ENCODE measurements at places on chromosomes 3 and 15. TPM values are rescaled to one million over a fixed set of nuclear protein-coding genes. Genes with fewer than 3 reads are reported as not detected.

EPHB1 gene
- 0.44 TPM for total RNA-seq

PLD1 gene
- 62.3 TPM for total RNA-seq

RTP4 gene
- 0.35 TPM for total RNA-seq

ROPN1 gene
- total RNA-seq, result not detected

RTP3 gene
- not detected for total RNA-seq

SLC25A38 gene
- total RNA-seq, result 17.3 TPM

- H3K27me3 ChIP-seq, result no peaks in the 10 kb centered on the region
- peaks cover 12% of the 10 kb centered on the region for H3K4me1 ChIP-seq
- H3K4me3 ChIP-seq, result no peak overlapping the region
- H3K27ac ChIP-seq, result no peak overlapping the region
- no peak for DNase-seq
- H3K36me3 ChIP-seq, result no peaks in the 10 kb centered on the region
Measured at GRCh38 chr15:40449275-40449674, 8.5 kb downstream of the BAHD1 start.

DNA sequence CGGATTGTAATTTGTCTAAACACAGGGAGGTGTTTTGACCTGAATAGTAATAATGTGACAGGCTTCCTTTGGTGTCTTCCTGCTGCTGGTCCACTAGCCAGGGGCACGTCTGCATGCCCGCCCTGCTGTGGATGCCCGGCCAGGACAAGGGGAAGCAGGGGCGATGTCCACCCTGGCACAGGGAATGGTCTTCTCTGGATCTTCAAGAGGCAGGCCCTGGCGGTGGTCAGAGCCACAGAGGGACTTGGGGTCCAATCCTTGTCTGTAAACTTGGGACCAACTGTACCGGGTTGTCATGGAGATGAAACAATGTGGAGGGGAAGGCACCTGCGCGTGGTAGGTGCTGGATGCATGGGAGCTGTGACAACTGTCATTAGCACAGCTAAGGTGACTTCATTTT is 134.1 kb downstream of the RPLP1 start:
- no peak overlapping the region for H3K4me3 ChIP-seq
- DNase-seq, result no peak
- H3K36me3 ChIP-seq, result no peaks in the 10 kb centered on the region
- no peaks in the 10 kb centered on the region for H3K27me3 ChIP-seq
- no peak overlapping the region for H3K27ac ChIP-seq

DNA sequence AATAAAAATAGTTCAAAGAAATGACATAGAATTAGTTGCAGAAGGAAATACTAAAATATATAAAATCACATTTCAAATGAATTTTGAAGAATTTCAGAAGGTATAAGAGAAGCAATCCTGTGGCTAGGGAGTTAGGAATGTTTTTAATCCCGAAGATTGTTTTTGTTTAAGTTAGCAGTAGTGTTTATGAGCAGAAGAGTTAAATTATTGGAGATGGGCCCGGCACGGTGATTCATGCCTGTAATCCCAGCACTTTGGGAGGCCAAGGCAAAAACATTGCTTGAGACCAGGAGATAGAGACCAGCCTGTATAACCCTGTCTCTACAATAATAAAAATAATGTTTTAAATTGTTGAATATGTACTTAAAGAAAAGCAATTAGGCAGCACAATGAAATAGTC is 432.5 kb downstream of the MFSD1 start:
- H3K4me3 ChIP-seq, result no peak overlapping the region
- no peaks in the 10 kb centered on the region for H3K4me1 ChIP-seq
- no peaks in the 10 kb centered on the region for H3K36me3 ChIP-seq
- H3K27ac ChIP-seq, result no peak overlapping the region
- no peak for DNase-seq

GRCh38 chr3:29410660-29411405 is 130.0 kb downstream of the RBMS3 start:
- DNase-seq, result no peak
- no peaks in the 10 kb centered on the region for H3K36me3 ChIP-seq
- H3K4me1 ChIP-seq, result peaks cover 10% of the 10 kb centered on the region
- H3K27me3 ChIP-seq, result no peaks in the 10 kb centered on the region
- H3K27ac ChIP-seq, result no peak overlapping the region
- H3K4me3 ChIP-seq, result no peak overlapping the region

DNA sequence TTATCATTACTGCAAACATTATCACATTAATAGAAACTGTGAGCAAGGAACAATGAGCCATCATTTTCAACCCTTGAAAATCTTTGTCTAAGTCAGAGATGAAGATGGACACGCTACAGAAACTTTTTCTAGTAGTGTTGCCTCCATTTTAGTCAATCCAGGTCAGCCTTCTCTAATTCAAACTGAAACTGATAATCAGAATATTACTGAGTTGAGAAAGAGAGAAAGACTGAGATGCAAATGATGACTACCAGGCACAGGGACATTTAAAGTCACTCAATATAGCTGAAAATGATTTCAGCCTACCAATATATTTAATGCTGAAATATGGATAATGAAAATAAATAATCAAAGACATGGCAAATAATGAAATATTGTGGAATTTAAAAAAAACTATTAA is 261.4 kb downstream of the GBE1 start:
- DNase-seq, result no peak
- H3K36me3 ChIP-seq, result no peaks in the 10 kb centered on the region
- H3K4me3 ChIP-seq, result no peak overlapping the region
- H3K4me1 ChIP-seq, result no peaks in the 10 kb centered on the region

DNA sequence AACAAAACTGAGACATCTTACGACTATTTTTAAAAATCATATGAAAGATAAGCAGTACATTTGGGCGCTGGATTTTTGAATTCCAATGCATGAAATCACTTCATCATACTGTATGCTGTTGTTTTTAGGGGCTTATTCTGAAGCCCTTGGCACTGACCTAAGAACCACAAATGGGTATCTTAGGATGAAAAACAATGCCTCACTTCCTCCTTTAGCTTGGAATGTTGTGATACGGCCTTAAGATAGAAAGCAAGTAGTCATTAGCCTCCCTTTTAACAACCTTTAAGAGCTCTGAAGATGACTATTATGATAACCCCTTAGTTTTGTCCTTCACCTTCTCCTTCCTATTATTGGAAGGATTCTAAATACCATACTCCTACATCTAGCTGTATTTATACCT is 289.8 kb downstream of the ARPP21 start:
- no peak overlapping the region for H3K27ac ChIP-seq
- no peaks in the 10 kb centered on the region for H3K36me3 ChIP-seq
- H3K27me3 ChIP-seq, result no peaks in the 10 kb centered on the region

DNA sequence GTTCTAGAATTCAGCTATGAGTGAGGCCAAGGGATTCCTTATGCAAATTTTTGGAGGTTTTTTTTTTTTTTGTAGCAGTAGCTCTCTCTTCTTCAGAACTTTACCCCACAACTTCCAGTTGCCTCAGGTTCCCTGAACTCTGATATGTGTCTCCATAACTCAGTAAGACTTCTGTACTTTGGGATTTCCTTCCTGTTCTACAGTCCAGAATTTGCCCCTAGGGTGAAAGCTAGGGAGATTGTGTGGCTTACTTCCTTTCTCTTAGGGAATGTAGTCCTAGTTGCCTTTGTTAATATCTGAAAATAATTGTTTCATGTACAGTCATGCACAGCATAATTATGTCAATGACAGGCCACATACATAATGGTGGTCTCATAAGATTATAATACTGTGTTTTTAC is 30.8 kb downstream of the LRRC28 start:
- H3K27me3 ChIP-seq, result no peaks in the 10 kb centered on the region
- no peak overlapping the region for H3K27ac ChIP-seq
- no peak for DNase-seq
- H3K4me3 ChIP-seq, result no peak overlapping the region
- H3K4me1 ChIP-seq, result no peaks in the 10 kb centered on the region

DNA sequence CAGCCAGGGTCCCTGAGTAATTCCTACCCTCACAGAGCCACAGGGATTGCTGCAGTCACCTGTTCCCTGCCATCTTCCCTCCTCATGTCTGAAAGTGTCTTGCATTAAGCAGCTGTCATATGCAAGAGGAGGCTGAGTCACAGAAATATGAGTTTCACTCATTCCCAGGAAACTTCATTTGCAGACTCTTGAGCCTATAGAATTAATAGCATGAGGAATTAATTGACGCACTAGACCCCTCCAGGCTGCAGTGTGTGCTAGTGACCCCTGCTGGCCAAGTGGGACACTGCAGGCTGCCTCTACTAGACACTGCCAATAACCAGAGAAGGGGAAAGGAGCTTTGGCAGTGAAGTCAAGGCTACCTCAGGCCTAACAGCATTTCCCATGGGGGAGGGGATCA is 50.6 kb upstream of the SLC6A1 start:
- H3K27me3 ChIP-seq, result no peaks in the 10 kb centered on the region
- no peak overlapping the region for H3K27ac ChIP-seq
- peaks cover 20% of the 10 kb centered on the region for H3K4me1 ChIP-seq
- H3K36me3 ChIP-seq, result no peaks in the 10 kb centered on the region
- no peak for DNase-seq

DNA sequence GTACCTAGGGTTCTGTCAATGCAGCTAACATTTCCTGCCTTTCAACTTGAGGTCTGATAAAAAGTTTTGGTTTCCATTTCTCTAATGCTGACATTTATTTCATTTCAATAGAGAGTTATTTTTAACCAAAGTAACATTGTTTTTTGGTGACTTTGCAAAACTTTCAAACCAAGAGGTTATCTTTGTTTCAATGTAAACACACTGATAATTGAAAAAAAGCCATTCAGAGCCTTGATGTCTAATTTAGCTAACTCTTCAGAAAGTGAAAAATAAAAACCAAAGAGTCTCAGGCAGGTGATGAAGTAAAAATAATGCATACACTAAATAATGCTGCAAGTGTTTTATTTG is 9.6 kb upstream of the TIPARP start:
- no peaks in the 10 kb centered on the region for H3K36me3 ChIP-seq
- H3K4me1 ChIP-seq, result peaks cover 19% of the 10 kb centered on the region
- H3K4me3 ChIP-seq, result no peak overlapping the region
- no peaks in the 10 kb centered on the region for H3K27me3 ChIP-seq

GRCh38 chr15:25184356-25185155 is 229.8 kb downstream of the SNRPN start:
- DNase-seq, result no peak
- H3K36me3 ChIP-seq, result no peaks in the 10 kb centered on the region
- H3K4me3 ChIP-seq, result no peak overlapping the region

DNA sequence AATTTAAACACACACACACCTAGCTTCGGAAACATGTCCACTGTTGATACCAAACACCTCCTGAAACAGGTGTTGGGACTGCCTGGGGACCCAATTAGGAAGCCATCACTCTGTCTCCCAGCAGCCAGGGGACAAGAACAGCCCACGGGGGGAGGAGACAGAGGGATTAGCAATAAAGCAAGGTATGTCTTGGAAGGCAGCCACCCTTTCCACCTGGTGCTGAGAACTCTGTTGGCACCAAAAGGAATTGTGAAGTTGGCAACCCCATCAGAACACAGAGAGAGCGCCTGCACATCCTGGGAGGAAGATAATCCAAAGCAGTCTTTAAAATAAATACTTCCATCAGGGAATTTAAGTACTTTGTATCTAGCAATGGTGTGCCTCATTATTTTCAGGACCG is 111.0 kb downstream of the ADAMTS17 start:
- no peak overlapping the region for H3K27ac ChIP-seq
- no peak overlapping the region for H3K4me3 ChIP-seq
- no peak for DNase-seq

DNA sequence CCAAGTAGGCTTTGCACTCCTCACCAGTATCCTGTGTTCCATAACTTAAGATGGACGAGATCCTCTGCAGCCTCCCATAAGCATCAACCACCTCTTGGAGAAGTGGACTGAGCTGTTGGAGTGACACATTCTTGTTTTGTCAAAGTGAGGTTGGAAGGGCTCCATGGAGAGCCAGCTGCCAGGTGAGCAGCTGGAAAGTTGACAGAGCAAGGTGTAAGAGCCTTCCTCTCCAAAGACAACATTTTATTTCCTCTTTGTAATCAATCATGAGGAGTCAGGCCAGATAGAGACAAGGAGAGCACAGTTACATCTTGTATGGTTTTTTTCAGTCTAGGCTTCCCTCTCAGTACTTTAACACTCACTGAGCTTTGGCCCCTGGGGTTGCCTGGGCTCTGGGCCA is 5.1 kb downstream of the ABI3BP start:
- H3K27ac ChIP-seq, result no peak overlapping the region
- no peaks in the 10 kb centered on the region for H3K27me3 ChIP-seq
- H3K36me3 ChIP-seq, result no peaks in the 10 kb centered on the region

DNA sequence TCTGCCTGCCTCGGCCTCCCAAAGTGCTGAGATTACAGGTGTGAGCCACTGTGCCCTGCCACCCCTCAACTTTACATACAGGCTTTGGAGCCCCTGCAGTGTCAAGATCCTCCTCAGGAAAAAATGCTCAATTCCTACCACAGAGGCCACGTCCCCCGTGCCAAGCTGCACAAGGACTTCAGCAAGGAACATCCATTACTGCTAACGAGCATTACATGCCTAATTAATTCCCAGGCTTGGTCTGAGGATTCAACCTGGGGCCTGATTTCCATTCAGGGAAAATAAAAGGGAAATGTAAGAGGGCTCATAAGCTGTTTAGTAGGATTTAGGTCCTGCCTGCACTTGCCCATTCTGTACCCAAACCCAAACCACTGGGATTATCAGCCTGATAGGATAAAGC is 161.4 kb downstream of the RAB11A start:
- no peaks in the 10 kb centered on the region for H3K36me3 ChIP-seq
- no peak overlapping the region for H3K27ac ChIP-seq
- DNase-seq, result no peak
- no peaks in the 10 kb centered on the region for H3K27me3 ChIP-seq

Measured in esophagus squamous epithelium (tissue), 5 donors.